ENCODE measurements at places on chromosomes 3 and 15. TPM values are rescaled to one million over a fixed set of nuclear protein-coding genes. Genes with fewer than 3 reads are reported as not detected.

DNA sequence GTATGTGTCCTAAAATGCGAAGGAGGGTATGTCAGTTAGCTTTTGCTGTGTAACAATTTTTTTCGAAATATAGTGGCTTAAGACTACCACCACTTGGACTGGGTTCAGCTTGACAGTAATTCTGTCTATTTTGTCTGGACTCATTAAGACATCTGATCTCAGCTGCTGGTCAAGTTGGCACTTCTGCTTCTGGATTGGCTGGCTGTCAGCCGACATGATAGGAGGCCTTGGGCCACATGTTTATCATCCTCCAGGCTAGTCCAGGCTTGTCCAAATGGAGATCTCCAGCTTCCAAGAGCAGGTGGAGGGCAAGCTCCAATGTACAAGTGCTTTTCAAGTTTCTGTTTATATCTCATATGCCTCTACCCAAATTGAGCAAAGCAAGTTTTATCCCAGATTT, 95.9 kb downstream of the GALK2 start:
- no peak for DNase-seq

DNA sequence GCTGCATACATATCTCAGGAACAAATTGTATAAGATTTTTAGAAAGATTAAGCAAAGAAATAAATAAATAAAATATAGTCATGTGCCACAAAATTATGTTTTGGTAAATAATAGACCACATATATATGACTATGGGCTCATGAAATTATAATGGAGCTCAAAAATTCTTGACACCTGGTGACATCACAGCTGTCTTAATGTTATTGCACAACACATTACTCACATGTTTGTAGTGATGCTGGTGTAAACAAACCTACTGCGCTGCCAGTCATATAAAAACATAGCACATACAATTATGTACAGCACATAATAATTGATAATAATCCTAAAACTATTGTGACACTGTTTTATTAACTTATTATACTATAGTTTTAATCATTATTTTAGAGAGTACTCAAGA, 1159.1 kb downstream of the SI start:
- no peak for DNase-seq

DNA sequence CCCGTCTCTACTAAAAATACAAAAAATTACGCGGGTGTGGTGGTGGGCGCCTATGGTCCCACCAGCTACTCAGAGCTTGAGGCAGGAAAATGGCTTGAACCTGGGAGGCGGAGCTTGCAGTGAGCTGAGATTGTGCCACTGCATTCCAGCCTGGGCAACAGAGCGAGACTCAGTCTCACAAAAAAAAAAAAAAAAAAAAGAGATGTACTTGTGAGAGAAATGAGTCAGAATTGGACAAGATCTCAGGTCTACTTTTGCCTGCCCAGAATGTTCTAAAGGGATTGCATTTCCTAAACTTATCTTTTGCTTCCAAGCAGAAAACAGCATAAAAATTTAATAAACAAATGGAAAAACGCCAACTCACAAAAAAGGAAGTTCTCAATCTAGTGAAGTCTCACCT, 167.5 kb downstream of the NR2F2 start:
- no peak for DNase-seq

DNA sequence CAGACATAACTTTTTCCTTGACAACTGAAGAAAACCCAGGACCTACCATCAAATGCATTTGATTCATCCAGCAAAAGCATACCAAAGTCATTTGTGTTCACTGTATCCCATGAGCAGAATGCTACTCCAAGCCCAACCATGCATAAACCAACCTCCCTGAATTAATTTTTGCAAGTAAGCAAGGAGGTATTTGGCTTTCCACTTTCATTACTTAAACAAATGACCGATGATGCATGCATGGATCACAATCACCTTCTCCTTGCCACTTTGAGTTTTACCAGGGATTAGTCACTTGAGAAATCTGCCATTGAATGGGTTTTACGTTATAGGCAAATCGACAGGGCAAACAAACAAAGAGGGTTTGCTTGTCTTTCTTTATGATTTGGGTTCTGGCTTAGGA, 214.8 kb downstream of the FMN1 start:
- no peak for DNase-seq

DNA sequence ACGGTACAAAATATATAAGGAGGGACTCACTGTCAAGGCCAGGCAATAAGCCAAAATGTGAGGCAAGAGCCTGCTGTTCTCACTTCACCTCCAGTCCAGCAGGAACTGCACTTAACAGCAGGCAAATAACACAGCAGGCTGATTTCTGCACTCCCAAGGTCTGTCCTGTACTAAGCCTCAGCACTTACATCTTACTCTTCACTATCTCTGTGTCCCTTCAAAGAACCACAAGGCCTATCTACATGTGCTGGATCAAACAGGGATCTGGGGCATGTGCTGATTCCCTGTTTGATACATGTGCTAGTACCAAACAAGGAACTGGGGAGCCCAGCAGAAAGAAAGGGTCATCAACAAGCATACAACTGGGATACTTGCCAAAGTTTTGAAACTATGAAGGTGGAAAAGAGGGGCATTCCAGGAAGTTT, 22.2 kb downstream of the UACA start:
- no peak for DNase-seq

DNA sequence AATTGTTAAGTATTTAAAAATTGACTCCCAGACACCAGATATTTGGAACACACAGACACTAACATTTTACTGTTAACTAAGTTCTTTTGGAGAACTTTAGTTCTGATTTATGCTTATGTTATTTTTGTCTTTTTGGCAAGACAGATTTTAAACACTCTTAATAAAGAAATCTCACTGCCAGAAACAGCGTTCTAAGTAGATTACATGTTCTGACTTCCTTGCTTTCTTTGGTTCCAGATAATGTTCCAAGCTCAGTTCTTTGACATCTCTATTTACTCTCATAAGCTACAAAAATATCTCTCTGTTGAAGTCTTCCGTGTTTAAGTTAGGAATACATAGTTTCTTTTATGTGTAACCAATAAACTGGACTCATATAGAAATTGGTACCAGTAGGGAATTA, 1699.6 kb downstream of the OTOL1 start:
- DNase-seq, result no peak

- DNase-seq, result no peak
These were observed 209.7 kb downstream of the P3H2 start for GRCh38 chr3:189911001-189911400.

The GOLGA6C gene
- total RNA-seq, result not detected

GRCh38 chr3:29331456-29332194, 50.8 kb downstream of the RBMS3 start:
- no peak for DNase-seq

DNA sequence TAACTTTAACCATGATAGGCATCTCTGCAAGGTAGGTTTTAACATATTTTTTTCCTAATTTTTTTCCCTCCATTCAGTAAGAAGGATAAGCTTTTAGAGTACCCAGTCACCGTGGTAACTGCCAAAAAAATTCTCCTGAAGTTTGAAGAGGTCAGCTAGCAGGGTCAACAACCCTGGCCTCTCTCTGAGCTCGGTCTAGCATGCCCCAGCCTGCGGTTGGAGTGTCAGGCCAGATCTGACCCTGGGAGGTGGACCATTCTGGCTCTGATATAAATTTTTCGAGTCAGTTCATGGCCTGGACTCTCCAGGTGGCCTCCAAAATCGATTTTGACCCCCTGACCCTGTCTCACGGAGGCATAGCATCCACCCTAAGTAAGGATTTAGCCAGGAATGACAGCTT, 29.7 kb downstream of the SOX2 start:
- no peak for DNase-seq

GRCh38 chr15:80342148-80342547, 62.0 kb upstream of the ARNT2 start:
- no peak for DNase-seq

The SCAMP5 gene
- 1.7 TPM for total RNA-seq

DNA sequence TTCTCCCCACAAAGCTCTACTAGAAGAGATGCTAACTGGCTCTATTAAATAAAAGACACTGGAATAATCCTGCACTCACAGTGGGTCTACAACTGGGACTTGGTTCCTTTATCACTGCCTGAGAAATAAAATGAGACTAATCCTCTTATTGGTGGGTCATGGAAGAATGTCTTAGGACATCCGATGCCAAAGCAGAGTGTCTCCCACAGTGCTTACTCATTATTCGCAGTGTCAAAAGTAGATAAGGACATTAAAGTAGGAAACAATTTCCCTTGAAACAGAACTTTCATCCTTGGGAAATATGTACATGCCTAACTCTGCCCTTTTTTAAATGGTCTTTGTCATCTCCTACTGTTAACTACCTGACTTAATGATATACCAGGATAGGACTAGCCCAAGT, 71.5 kb downstream of the GSK3B start:
- DNase-seq, result no peak

- DNase-seq, result no peak
These were observed 44.0 kb downstream of the OTOL1 start for GRCh38 chr3:161540594-161540993.

GRCh38 chr3:141959589-141960554, 83.4 kb downstream of the ATP1B3 start:
- DNase-seq, result no peak

The ITGA11 gene
- 4.5 TPM for total RNA-seq

Data from mesenteric fat pad (tissue), 1 donor.